ENCODE measurements at places on chromosomes 6 and 20. TPM values are rescaled to one million over a fixed set of nuclear protein-coding genes. Genes with fewer than 3 reads are reported as not detected.

GRCh38 chr6:150494241-150494640, 105.4 kb upstream of the PLEKHG1 start:
- DNase-seq = no peak

IRAK1BP1 gene
- polyA plus RNA-seq = 13.9 TPM

ABHD16B gene
- polyA plus RNA-seq = not detected

- no peak for DNase-seq
These were observed 17.6 kb upstream of the TBC1D32 start for GRCh38 chr6:121351916-121352315.

ADGRF1 gene
- 56.2 TPM for polyA plus RNA-seq

DNA sequence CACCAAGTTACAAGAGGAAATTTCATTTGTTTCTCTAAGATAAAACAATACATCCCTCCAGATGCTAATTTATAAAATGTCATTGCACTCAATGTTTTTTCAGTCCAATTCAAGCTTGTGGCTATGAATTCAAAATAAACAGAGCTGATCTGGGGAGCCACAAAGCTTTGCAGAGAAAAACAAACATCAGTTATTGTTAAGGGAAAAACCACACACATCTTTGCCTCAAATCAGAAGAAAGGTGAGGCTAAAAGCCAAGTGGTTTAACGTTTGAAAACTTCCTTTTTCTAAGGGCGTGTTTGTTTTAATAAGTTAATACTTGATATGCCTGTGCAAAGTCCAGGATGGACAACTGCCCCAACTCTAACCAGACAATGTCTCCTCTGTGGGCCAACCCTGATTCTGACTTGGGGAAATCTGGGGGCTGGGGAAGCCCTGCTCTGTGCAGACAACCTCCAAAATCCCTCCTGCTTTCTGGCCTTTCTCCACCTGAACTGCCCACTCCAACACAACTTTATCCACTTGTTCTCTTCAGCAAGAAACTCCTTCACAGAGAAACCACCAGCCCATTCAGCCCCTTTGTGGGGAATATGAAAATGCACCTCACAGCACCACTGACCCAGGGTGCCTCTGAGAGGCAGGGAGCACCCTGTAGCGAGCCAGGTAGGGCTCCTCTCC, 44.6 kb upstream of the NT5E start:
- DNase-seq = no peak

LAMA5 gene
- polyA plus RNA-seq = 72.5 TPM

PNLDC1 gene
- polyA plus RNA-seq = 0.25 TPM

DNA sequence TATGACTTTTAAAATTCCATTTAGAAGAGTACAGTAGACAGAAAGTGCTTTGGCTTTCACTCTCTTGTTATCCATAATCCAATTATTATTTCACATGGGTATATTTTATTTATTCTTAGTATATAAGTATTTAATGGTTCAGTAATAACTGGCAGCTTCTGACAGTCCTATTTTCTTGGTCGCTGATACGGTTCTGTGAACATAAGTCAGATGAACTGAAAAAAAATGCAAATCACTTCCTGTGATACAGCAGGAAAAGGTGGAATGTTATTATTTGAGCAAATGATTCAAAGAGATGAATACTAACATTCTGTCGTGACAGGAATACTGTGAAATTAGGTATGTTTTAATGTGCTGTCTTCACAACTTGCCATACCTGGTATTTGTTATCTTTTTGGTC, 132.3 kb downstream of the ARHGAP18 start:
- DNase-seq = no peak

DNA sequence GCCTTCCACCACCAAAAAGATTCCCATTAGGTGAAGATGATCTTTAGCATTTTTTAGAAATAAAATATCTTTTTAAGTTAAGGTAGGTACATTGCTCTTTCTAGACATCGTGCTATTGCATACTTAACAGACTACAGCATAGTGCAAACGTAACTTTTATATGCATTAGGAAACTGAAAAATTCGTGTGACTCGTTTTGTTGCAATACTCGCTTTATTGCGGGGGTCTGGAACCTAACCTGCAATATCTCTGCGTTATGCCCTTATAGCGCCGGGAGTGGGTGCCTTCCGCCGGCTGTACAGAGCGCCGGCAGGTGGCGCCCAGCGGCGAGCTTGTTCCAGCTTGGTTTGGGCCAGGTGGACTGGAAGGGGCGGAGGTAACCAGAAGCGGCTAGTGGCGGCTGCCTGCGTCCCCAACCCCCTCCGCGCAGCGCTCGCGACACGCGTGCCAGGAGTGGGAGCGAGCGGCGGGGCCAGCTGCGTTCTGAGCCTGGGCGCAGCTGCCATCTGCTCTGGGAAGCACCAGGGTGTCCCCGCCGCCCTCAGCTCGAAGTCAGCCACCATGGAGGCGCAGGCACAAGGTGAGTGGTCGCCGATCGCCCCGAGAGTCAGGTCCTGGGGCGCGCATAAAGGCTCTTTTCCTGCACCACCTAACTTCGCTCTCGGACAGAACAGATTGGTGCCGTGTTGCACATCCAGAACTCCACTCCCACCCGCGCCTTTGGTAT, at the start of gene TPD52L1:
TPD52L1 (plus strand) TSS at position 383 of the 727 bp plus-strand sequence; CDS start at position 562, 179 bp downstream.
- peak; percentile 63 for DNase-seq

DNA sequence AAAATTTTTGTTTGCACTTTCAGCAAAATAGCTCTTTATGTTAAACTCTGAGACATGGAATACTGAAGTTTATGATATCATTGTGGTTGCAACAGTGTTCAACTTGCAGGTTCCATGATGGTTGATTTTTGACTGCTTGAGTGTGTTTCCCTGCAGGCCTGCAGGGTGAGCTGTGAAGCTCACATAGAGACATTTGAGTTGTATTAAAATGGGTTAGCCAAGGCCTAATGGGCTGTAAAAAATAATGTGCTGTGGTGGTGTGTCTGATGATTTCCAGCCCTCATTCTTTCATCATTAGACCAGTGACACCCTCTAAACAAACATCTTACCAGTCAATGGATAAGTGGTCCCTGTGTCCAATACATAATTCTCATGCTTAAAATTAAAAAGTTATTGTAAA, 321.4 kb downstream of the FARS2 start:
- DNase-seq = no peak

NKX2-4 gene
- not detected for polyA plus RNA-seq

BIRC7 gene
- polyA plus RNA-seq = 0.42 TPM

HLA-DRB1 gene
- 71.5 TPM for polyA plus RNA-seq

GRCh38 chr20:44585057-44585963, 2.9 kb downstream of the PKIG start:
- DNase-seq = no peak

COX4I2 gene
- polyA plus RNA-seq = 2.7 TPM

DNA sequence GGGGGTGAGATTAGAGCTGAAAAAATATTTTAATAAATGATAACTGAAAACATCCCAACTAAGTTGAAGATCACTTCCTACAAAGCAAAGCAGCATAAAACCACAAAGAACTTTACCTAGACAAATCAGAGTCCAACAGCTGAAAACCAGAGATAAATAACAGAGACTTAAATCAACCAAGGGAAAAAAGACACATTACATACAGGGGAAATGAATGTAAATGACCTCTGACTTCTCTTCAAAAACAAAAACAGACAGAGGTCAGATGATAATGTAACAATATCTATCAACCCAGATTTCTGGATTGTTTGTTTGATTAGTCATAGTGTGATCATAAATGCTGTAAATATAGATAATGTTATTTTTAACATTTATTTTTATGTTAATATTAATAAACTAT, 782.8 kb downstream of the TFAP2A start:
- DNase-seq = no peak

C6orf132 gene
- polyA plus RNA-seq = 3.6 TPM

GRCh38 chr6:170529839-170530469, 23.2 kb downstream of the PSMB1 start:
- peak; percentile 58 for DNase-seq

BPIFB4 gene
- not detected for polyA plus RNA-seq

BCKDHB gene
- 33.9 TPM for polyA plus RNA-seq

DNA sequence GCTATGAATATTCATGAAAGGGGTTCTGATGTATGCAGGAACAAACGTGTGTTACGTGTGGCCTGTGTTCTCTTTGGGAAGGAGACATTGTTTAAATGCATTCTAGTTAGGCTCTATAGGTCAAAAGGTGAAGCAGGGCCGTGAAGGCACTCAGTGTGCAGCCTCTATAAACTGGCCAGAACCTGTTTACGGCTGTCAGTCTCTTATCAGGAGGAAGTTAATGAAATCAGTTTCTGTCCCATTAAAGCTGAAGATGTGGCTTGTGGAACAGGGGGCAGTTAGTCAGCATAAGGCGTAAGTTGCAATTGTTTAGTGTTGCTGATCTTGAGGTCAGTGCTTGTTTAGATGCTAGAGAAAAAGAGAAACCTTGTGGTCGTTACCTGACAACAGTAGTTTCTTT, 111.5 kb upstream of the KCNG1 start:
- no peak for DNase-seq
